Psoas muscle (tissue), 8 donors: ENCODE measurements at places on chromosomes 6 and 20. TPM values are rescaled to one million over a fixed set of nuclear protein-coding genes. Genes with fewer than 3 reads are reported as not detected.

DEFB124 gene
- total RNA-seq: not detected

HMGN3 gene
- 35.7 TPM for total RNA-seq

GABRR1 gene
- total RNA-seq: not detected

DNA sequence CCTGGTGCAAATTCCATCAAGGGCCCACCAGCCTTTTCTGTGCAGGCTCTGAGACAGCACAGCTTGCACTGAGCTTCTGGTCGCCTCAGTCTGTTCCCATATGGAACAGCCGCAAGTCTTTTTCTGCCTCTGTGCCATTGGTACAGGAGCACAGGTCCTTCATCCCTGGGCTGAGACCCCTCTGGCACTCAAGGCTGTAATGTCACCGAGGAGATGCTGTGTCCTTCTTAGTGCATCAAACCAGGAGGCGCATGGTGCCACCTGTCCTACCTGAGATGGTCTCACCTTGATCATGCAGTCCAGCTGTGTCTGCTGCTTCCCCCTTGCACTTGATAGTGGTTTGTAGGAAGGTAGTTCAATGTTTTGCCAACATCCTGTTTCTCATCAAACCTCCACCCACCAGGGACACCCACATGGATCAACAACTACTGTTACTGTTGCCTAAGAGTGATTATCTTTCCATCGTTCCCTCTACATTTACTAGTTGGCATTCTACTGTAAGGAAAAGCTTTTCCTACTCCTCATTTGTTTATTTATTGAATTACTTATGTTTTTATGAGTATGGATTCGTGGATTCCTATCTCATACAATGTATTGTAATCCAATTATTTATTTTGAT is 29.0 kb downstream of the FAM50B start:
- no peak overlapping the region for H3K4me3 ChIP-seq
- H3K27ac ChIP-seq: no peak overlapping the region
- H3K36me3 ChIP-seq: no peaks in the 10 kb centered on the region
- DNase-seq: no peak

DNA sequence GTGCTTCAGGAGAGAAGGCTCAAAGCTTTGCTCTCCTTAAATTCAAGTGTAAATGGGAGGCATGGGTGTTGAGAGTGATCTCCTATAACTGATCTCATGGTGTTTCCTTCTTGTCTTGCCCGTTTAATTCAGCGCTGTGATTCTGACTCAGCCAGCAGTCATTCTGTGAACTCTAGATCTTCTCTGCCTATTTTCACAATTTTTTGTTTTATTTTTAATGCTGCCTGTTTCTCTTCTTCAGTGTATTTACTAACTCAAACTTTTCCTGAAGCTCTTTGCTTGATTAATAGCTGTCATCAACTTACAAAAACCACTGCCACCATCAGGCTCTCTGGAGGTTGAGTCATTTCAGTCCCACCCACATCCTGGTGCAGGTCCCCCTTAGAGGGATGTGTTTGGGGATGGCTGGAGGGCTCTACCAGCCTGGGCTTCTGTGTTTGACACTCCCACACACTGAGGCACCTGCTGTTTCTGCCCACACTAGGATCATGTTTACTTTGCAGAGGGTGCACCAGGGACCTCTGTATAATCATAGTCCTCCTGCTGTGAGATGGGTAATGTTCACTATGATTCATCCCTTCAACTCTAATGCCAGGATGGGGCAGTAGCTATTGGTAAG is 94.0 kb downstream of the SHLD1 start:
- no peak overlapping the region for H3K4me3 ChIP-seq
- H3K36me3 ChIP-seq: no peaks in the 10 kb centered on the region
- no peak overlapping the region for H3K27ac ChIP-seq

- H3K4me3 ChIP-seq: peak overlapping the region; percentile 63
- DNase-seq: peak; percentile 73
- no peak overlapping the region for H3K27ac ChIP-seq
These were observed 3.2 kb downstream of the TTBK1 start for GRCh38 chr6:43246301-43247113.

DNA sequence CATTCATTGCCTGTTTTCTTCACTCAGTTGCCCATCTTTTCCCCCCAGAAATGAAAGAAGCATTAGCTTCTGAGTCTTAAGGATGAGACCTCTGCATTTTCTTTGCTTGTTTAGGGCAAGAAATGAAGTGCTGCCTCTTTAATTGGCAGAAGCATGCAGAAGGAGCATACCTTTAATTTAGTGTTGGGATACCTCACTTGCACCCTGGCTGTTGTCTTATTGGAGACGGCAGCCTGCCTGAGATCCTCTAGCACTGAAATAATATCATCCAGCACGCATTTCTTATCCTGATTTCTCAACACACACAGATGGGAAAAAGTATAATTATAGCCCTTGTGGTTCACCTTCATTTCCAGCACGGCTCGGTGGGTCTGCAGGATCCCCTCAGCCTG is 43.1 kb downstream of the PTCHD4 start:
- no peak for DNase-seq
- no peak overlapping the region for H3K27ac ChIP-seq
- H3K27me3 ChIP-seq: peaks cover 3% of the 10 kb centered on the region

DNA sequence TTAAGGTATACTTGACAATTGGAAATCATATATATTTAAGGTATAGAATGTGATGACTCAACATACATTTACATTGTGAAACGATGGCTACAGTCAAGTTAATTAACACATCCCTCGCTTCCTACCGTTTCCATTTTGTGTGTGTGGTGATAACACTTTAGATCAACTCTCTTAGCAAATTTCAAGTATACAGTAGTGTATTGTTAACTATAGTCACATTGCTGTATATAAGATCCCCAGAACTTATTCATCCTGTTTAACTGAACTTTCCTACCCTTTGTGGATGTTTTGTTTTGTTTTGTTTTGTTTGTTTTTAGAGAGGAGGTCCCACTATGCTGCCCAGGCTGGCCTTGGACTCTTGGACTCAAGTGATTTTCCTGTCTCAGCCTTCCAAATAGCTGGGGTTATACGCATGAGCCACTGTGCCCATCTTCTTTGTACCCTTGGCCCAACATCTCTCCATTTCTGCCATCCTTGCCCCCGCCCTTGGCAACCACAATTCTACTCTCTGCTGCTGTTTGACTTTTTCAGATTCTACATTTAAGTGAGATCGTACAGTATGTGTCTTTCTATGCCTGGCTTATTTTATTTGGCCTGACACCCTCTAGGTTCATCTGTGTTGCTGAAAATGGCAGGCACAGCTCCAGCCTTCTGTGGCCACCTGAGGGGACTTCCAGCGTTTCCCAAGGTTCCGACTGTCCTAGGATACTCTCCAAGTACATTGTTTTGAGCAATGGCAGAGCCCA is 90.5 kb upstream of the SNX9 start:
- no peak overlapping the region for H3K4me3 ChIP-seq
- no peaks in the 10 kb centered on the region for H3K4me1 ChIP-seq
- H3K36me3 ChIP-seq: no peaks in the 10 kb centered on the region
- DNase-seq: no peak

DNA sequence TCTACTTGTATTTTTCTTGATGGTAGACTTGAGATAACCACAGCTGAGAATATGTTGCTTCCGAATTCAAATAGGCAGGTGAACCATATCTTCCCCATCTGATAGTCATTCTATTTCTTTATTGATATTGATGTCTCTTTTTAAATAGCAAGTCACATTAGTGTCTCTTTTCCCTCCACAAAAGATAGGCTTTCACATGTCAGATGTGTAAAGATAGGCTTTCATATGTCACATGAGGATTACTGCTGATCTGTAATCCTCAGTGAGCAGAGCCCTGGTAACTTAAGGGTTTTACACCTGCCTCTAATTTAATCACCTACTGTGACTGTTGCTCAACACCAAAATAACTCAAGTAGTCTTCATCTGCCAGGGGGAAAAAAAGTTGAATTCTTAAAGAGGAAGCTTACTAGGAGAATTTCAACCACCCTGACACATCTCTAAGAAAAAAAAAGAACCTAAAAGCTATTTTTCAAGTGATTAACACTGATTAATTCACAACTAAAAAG is 45.3 kb upstream of the TRDN start:
- H3K4me1 ChIP-seq: peaks cover 36% of the 10 kb centered on the region
- peak overlapping the region; percentile 19 for H3K27ac ChIP-seq
- peak overlapping the region; percentile 24 for H3K4me3 ChIP-seq
- no peaks in the 10 kb centered on the region for H3K36me3 ChIP-seq

DNA sequence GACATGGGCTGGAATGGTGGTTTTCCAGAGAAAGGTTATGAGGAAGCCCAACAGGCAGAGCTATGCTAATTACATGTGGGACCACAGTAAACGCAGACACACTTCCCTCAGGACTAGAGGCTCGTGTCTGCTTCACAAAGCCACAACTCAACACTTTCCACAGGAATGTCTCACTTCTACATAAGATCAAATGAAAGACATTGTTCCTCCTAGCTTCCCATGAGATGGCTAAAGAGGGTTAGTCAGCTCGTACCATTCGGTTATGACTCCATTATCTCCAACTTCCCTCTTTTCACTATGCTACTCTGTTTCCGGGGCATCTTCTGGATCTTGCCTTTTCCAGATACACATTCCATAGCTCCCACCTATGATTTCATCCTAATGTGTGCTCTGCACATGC is 29.1 kb upstream of the ZC3H12D start:
- no peak overlapping the region for H3K4me3 ChIP-seq
- H3K4me1 ChIP-seq: no peaks in the 10 kb centered on the region
- H3K27me3 ChIP-seq: no peaks in the 10 kb centered on the region
- peaks cover 62% of the 10 kb centered on the region for H3K36me3 ChIP-seq

DNA sequence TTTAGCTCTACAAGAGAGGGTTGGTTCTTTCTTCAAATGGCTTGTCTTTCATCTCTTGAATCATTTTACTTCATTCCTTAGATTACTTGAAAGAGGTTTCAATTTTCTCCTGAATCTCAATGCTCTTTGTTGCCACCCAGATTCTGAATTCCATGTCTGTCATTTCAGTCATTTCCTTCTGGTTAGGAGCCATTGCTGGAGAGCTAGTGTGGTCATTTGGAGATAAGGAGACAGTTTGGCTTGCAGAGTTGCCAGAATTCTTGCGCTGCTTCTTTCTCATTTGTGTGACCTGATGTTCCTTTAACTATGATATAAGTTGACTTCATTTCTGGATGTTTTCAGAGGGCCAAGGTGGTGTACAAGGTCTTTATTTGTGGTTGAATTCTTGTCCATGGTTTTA is 157.8 kb downstream of the SLC22A3 start:
- no peaks in the 10 kb centered on the region for H3K27me3 ChIP-seq
- no peak overlapping the region for H3K27ac ChIP-seq
- no peak for DNase-seq
- H3K4me1 ChIP-seq: no peaks in the 10 kb centered on the region
- no peak overlapping the region for H3K4me3 ChIP-seq
- no peaks in the 10 kb centered on the region for H3K36me3 ChIP-seq

DNA sequence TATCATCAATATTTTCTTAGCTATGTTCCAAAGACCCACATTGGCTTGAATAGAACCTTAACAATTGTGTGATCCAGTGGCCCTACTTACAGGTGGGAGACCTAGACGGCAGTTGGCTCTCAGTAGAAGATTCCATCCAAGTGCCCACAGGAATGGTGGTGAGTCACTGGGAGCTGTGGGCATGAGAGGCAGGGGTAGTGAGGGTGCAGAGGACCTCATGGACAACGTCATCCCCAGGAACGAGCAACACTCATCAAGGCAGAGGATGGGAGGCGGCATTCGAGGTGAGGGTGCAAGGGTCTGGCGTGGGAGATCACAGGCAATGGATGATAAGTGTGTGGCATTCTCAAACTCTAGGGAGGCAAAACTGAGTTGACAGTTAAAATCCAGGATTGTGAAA is 17.5 kb upstream of the SPO11 start:
- no peak overlapping the region for H3K4me3 ChIP-seq
- no peaks in the 10 kb centered on the region for H3K4me1 ChIP-seq
- H3K27me3 ChIP-seq: peaks cover 4% of the 10 kb centered on the region
- DNase-seq: no peak
- no peak overlapping the region for H3K27ac ChIP-seq

GRCh38 chr6:48032151-48032550 is 78.8 kb downstream of the PTCHD4 start:
- H3K4me3 ChIP-seq: no peak overlapping the region
- no peak overlapping the region for H3K27ac ChIP-seq
- H3K27me3 ChIP-seq: no peaks in the 10 kb centered on the region
- no peak for DNase-seq
- no peaks in the 10 kb centered on the region for H3K36me3 ChIP-seq

GRCh38 chr6:151682251-151682650 is 125.2 kb upstream of the ESR1 start:
- H3K27ac ChIP-seq: no peak overlapping the region
- peaks cover 13% of the 10 kb centered on the region for H3K4me1 ChIP-seq
- no peaks in the 10 kb centered on the region for H3K27me3 ChIP-seq
- peak overlapping the region; percentile 58 for H3K4me3 ChIP-seq
- H3K36me3 ChIP-seq: no peaks in the 10 kb centered on the region

- H3K27ac ChIP-seq: peak overlapping the region; percentile 3
- H3K4me1 ChIP-seq: peaks cover 7% of the 10 kb centered on the region
- H3K36me3 ChIP-seq: no peaks in the 10 kb centered on the region
These were observed 4.4 kb upstream of the IFNGR1 start for GRCh38 chr6:137223370-137224131.

GRCh38 chr20:23136893-23137745 is 51.0 kb upstream of the CD93 start:
- H3K4me3 ChIP-seq: peak overlapping the region; percentile 30
- peak overlapping the region; percentile 91 for H3K27ac ChIP-seq
- H3K4me1 ChIP-seq: peaks cover 59% of the 10 kb centered on the region
- peak; percentile 89 for DNase-seq
- H3K36me3 ChIP-seq: no peaks in the 10 kb centered on the region
